ENCODE measurements at places on chromosomes 1 and 21.

GRCh38 chr1:89037186-89037585 is 14.5 kb upstream of the GBP3 start:
- DNase-seq, result no peak

DNA sequence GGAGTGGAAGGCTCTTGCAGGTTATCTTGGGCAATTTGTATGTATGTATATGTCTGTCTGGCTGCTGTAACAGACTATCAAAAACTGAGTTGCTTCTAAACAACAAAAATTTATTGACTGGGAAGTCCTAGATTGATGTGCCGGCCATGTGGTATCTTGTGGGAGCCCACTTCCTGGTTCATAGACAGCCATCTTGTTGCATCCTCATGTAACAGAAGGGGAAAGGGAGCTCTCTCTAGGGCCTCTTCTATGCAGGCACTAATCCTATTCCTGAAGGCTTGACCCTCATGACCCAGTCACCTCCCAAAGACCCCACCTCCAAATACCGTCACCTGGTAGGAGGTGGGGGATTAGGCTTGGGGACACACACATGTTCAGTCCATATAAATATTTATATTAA is 9.2 kb downstream of the GIPC2 start:
- no peak for DNase-seq

- DNase-seq, result no peak
Observed at GRCh38 chr1:247177755-247178154, 5.9 kb upstream of the ZNF124 start.

GRCh38 chr1:230268371-230269170 is 157.6 kb downstream of the PGBD5 start:
- DNase-seq, result no peak

GRCh38 chr1:25566176-25566729 is 22.8 kb downstream of the LDLRAP1 start:
- DNase-seq, result no peak

DNA sequence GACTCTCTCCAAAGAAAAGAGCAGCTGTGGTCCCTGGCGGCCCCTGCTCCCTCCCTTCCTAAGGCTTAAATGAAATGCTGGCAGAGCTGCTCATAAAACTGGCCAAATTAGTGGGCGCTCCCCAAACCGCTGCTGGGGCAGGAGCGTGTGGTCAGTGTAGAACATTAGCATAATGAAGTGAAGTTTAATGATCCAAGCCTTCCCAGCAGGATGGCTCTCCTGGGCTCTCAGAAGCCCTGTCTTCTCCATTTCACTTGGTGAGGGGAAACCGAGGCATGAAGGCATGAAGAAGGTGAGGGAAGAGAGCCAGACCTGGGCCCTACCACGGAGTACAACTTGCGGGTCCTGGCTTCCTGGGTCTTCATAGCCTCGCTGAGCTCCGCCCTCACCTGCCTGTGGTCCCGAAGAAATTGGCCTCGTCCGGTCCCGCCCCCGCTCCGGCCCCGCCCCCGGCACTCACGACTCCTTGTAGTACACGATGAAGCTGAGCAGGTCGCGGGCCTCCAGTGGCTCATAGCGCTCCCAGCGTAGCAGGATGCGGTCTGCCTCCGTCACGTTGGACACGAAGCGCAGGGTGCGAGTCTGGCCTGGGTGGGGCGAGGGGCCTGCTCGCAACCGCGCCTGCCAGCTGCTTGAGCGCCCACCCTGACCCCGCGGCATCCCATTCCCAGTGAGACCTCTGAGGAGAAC is 10.3 kb downstream of the INSRR start:
- no peak for DNase-seq

DNA sequence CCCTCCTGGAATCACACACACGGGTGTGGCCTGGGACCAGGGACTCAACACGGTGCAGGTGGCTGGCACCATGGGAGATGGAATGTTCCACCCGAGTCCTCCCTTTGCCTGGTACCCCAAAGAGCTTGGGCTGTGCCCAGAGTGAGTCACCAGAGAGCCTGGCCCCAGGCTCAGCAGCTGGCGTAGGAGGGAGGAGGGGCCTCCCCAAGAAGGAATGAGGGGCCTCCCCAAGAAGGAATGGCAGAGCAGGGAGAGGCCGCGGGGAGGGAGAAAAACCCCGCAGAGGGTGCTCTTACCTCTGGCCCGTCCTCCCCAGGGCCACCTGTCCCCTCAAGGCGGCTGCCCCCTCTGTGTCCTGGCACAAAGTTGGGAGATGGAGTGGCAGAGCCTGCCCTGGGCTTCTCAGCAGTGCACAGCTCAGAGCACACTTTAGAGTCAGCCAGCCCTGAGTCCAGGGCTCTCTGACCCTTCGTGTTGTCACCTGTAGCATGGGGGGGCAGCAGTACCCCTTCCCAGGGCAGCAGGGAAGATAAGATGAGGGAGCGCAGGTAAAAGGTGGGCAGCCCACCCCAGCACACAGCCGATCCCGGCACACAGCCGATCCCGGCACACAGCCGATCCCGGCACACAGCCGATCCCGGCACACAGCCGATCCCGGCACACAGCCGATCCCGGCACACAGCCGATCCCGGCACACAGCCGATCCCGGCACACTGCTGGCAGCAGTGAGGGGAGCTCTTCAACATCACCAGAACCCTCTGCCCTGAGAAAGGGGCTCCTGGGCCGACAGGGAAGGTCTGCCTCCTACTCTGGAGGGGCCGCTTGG is 20.2 kb upstream of the KCNAB2 start:
- no peak for DNase-seq

- DNase-seq, result peak; percentile 11
Observed at GRCh38 chr1:10788592-10789006, 7.8 kb downstream of the CASZ1 start.

DNA sequence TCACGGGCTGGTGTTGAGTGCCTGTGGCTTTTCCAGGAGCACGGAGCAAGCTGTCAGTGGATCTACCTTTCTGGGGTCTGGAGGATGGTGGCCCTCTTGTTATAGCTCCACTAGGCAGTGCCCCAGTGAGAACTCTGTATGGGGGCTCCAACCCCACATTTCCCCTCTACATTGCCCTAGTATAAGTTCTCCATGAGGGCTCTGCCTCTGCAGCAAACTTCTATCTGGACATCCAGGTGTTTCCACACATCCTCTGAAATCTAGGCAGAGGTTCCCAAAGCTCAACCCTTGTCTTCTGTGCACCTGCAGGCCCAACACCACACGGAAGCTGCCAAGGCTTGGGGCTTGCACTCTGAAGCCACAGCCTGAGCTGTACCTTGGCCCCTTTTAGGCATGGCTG is 157.3 kb downstream of the MRPL39 start:
- DNase-seq, result no peak

- no peak for DNase-seq
Observed at GRCh38 chr1:185080422-185080821, 35.1 kb downstream of the RNF2 start.

DNA sequence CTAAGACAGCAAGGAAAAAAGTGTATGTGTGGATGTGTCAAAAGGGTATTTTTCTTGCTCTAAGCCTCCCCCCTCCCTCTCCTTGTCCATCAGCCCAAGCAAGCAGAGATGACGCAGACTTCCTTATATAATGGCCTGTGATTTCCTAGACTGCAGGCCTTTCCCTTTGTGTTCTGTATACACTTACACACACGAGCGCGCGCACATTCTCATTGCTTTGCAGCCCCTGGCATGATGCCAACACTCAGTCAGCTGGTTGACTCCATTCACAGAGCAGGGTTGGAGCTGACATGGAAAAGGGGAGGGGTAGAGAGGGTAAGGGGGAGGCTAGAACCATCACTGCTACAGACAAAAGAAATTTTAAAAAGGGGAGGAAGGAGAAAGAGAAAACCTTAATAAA is 41.8 kb downstream of the GATAD2B start:
- DNase-seq, result peak; percentile 86

GRCh38 chr1:6753320-6754140 is 31.7 kb upstream of the CAMTA1 start:
- no peak for DNase-seq

DNA sequence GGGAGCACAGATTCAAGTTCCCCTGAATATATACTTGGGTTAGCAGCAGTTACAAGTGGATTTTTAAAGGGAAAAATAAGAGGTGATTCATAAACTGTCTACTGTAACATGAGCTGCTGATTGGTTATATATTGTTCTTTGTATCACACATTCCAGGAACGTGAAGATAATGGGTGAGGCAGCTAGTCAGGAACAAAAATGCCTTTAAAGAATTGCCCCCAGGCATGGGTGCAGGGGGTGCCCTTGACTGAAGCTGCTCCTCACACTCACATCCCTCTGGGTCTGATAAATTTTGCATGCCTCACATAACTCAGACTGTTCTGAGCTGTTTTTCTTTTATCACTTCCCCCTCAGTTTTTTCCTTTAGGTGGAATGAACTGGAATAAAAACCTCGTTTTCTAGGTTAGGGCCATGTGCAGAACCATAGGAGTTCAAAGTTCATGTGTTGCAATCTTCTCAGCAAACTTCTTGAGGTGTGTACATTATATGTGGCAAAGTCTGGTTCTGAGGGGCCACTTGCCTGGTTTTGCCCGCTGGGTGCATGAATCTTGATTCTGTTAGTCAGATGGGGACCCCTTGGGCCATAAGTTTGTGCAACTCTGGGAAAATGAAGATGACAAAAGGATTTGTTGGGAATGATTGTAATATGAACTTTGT is 21.1 kb downstream of the TBX19 start:
- no peak for DNase-seq

DNA sequence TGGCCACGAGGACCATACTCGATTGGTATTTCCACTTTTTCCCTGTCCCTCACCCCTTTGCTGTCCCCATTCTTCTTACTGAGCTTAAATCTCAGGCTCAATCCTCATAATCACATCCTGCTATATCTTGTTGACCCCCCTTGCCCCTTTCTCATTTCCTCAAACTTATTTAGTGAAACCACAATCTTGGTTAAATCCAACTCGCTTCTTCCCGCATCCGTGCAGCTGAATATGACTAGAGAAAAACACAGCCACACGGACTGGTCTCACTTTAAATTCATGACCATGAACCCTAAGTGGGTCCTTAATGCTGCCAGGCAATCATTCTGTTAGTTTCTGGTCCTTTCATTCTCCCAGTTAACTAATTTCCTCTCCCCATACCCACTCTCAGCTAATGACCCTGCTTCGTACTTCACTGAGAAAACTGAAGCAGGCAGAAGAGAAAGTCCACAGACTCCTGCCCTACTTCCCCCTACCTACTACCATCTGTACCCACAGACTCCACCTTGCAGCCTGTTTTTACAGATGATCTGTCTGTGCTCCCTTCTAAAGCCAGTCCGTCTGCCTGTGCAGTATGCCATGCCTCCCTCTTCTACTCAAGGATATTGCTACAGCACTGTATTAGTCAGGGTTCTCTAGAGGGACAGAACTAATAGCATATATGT is 96.8 kb upstream of the LMO4 start:
- DNase-seq, result no peak

- no peak for DNase-seq
Observed at GRCh38 chr1:81730881-81731280, 69.9 kb upstream of the ADGRL2 start.

DNA sequence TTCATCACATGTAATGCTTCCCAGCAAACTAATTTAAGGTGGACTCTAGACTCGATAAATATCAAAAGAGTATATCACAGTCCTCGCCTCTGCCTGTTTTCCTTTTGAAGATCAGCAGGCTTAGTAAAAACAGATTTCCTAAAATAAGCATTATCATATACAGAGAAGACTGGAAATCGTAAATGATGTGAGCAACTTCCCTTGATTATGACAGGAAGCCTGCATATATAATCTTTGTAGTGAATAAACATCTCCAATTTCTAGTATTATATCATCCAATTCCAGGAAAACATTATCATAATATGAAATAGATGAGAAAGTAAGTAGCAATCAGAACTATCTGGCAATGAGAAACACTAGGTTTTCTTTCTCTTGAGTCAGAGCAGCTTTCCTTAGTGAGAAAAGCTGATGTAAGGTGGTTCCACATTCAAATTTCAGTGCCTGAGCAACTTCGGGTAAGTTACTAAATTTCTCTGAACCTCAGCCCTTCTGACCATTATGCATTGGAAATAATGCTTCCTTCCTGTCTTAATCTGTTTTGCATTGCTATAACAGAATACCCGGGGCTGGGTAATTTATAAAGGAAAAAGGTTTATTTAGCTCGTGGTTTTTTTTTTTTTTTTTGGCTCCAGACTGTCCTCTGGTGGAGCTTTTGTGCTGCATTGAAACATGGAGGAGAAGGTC is 12.6 kb upstream of the POU2F1 start:
- DNase-seq, result no peak

GRCh38 chr1:53014791-53015507 is 47.1 kb upstream of the PODN start:
- DNase-seq, result no peak

- DNase-seq, result no peak
Observed at GRCh38 chr1:230865062-230865817, 3.1 kb downstream of the C1orf198 start.

GRCh38 chr1:201966171-201966570 is 10.9 kb downstream of the TIMM17A start:
- no peak for DNase-seq

DNA sequence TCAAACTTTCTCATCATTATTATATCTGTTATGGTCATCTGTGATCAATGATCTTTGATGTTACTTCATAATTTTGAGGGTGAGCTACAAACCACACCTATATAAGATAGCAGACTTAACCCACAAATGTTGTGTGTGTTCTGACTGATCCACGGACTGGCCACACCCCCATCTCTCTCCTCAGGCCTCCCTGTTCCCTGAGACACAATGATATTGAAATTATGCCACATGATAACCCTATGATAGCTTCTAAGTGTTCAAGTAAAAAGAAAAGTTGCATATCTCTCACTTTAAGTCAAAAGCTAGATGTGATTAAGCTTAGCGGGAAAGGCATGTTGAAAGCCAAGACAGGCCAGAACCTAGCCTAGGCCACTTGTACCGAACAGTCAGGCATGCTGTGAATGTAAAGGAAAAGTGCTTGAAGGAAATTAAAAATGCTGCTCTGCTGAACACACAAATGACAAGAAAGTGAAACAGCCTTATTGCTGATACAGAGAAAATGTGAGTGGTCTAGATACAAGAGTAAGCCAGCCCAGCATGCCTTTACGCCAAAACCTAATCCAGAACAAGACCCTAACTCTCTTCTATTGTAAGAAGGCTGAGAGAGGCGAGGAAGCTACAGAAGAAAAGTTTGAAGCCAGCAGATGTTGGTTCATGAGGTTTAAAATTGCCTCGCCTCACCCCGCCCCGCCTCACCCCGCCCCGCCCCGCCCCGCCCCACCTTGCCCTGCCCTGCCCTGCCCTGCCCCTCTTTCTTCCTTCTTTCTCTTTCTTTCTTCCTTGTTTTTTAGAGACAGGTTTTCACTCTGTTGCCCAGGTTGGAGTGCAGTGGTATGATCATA is 16.5 kb downstream of the CTSS start:
- no peak for DNase-seq

- DNase-seq, result no peak
Observed at GRCh38 chr1:94100785-94101612, 19.9 kb downstream of the ABCA4 start.

- no peak for DNase-seq
Observed at GRCh38 chr1:82806133-82806532, 1005.4 kb downstream of the ADGRL2 start.

DNA sequence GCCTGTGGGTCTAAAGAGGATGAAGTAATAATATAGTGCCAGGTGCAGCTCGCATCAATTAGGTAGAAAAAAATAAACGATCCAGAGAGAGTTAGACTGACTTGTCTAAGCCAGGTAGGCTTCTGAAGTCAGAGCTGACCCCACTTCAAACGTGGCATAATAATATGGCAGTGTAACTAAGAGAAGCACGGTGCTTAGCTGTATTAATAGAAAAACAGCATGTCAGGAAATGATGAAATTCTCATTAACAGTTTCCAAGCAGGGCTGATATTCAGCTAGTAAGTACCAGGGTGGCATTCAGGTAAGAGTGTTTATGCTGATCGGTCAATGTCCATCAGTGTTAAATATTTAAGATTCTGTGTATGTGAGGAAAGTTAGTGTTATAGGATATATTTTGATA is 145.8 kb upstream of the SAMSN1 start:
- no peak for DNase-seq

GRCh38 chr1:236172041-236172579 is 29.8 kb downstream of the GPR137B start:
- DNase-seq, result no peak

Measured in hypothalamus (tissue), 51 donors.